ENCODE measurements at places on chromosomes 1 and 21.

GRCh38 chr1:221343607-221344006 is 398.3 kb downstream of the DUSP10 start:
- DNase-seq, result no peak

- DNase-seq, result no peak
Observed at GRCh38 chr21:40445349-40445921, 401.5 kb downstream of the DSCAM start.

GRCh38 chr1:26745191-26745590 is 42.6 kb upstream of the PIGV start:
- no peak for DNase-seq

DNA sequence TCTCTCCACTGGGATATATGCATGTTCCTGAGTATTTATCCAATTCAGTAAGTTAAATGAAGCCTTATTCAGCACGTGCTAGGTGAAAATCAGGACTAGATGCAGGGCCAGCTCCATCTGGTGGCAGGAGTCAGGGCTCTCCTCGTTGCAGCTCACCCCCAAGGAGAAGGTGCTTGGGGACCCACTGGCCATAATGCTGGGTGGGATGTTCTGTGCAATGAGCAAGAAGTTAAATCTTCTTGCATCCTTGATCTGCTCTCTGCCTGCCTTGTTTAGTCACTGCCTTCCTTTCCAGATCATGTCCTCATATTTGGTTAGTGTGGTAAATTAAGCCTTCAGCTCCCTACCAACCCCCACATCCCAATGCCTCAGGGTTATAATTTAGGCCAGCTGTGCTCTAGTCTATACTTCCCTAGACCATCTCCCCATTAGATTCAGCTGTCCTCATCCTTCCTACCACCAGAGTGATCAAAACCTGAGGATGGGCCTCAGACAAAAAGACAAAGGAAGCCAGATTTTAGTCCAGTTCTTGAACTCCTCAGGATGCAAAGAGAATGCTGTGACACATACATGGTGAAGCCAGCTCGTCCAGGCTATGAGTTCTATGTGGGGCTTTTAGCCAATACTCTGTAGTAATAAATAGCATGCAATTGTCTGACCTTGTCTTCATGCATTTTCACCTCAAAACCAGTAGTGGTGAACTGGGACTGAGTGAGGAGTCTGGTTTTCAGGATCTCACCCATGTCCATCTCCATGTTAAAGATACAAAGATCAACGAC is 55.9 kb downstream of the SEC16B start:
- no peak for DNase-seq

DNA sequence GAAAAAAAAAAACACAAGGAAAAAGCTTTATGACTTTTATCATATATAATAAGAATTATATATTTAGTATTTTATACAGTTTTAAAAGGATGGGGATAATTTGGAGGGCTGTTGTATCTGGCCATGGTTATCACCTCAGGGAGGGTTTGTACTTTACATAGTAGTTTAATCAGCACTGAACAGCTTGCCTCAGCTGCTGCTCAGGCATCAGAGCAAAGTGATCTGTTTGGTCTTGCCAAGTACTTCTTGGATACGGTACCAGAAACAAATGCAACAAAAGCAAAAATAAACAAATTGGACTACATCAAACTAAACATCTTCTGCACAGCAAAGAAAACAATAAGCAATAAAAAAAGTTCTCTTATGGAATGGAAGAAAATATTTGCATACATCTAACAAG is 2.6 kb upstream of the SPTA1 start:
- DNase-seq, result no peak

GRCh38 chr1:62962901-62963776 is 179.2 kb downstream of the ATG4C start:
- DNase-seq, result no peak

DNA sequence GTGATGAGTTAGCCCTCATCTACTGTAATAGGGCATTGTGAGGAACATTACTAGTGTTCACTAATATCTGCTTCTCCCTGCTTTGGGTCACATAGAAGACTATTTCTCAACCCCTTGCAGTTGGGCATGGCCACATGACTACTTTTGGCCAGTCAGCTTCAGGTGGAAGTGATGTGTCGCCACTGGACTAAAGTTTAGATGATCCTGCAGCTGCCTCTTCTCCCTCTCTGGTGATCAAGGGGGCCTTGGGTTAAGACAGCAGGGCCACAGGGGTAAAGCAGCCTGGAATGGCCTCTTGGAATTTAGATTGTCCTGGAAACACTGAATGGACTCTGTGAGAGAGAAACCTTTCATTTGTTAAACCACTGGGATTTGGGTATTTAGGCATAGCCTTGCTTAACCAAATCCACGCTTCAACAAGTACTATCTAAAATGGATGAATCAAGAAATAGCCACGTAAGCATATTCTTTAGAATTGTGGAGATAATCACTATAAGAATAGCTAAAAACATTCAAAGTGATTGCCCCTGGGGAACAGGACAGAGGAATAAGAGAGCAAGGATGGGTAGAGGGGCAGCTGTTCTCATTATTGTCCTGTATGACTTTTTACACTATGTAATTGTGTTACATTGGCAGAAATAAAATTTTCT is 41.2 kb downstream of the OPRD1 start:
- no peak for DNase-seq

DNA sequence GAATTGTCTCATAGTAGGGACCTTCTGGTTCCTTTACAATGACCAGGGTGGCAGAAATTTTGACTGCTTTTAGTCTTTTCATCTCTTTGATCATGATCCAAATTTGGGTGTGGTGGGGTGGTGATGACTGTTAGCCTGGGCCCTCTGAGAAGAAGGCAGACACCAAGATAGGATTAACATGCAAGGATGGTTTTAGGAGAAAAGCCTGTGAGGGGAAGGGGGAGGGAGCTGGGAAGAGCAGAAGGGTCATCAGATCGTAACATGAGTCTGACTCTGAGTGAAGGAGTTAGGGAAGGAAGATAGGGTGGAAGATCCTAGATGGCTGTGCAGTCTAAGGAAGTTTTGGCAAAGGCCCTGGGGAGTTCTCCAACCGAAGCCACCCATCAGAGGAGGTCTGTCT is 28.5 kb upstream of the CAMSAP2 start:
- DNase-seq, result no peak

DNA sequence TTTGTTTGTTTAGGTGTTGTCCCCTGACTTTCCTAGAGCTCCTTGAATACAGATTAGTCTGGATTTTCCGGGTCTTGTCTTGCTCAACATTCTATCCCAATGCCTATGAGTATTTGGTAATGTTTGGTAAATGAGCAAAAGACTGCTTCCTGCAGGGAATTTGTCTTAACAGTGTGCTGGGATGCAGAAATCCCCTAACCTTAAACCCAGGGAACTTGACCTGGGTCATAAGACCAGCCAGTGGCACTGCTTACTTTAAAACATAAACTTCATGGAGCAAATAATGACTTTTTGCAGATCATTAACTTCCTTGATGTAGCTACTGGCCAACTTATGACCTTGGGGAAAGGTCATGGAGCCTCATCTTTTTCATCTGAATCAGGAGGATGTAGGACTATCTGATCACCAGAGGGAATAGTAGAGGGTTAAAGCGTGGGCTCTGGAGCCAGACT is 27.2 kb downstream of the TCEANC2 start:
- no peak for DNase-seq

DNA sequence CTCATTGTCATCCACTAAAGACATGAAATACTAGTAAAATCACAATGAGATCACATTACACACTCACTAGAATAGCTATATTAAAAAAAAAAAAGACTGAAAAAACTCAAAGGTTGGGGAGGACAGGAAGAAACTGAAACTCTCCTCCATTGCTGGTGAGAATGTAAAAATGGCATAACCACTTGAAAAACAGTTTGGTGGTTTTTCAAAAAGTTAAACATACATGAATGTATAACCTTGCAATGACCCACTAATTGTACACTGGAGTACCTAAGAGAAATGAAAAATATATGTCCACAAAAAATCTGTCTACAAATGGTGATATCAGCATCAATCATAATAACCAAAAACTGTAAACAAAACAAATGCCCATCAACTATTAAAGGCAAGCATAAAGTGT is 44.0 kb downstream of the NRIP1 start:
- no peak for DNase-seq

GRCh38 chr1:235050911-235051360 is 77.7 kb downstream of the TOMM20 start:
- DNase-seq, result no peak

DNA sequence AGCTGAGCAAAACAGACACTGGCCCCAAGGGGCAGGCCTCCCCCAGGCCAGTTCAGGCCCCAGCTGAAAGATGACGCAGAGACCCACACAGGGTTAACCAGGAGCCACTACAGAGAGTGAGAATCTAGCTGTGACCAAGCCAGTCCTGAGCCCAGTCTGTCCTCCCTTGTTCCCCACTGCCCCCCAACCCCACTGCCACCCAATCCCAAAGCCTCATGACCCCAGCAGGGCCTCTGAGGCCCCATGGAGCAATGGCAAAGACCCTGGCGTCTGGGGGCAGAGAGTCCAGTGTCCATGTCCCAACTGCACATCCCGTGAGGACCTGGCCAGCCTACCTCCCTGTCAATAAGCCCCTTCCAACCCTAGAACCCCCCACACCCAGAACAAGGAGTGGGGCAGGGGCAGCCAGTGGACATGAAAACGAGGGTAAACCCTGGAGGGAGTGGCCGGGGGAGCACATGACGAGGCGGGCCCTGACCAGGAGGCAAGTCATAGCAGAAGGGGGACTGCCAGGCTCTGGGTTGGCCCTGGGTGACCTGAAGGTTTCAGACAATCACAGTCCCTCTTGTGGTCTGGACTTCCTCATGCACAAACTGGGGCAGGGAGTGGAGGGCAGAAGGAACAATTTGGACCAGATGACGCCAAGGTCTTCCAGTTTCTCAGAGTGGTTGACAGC is 100.5 kb downstream of the GLIS1 start:
- no peak for DNase-seq

GRCh38 chr1:183881387-183882131 is 76.6 kb downstream of the RGL1 start:
- DNase-seq, result no peak

GRCh38 chr1:11751087-11751486 is 10.9 kb upstream of the C1orf167 start:
- no peak for DNase-seq

- DNase-seq, result no peak
Observed at GRCh38 chr1:164183854-164184635, 374.9 kb upstream of the PBX1 start.

GRCh38 chr21:44379991-44380865 is 26.8 kb downstream of the TRPM2 start:
- DNase-seq, result no peak

DNA sequence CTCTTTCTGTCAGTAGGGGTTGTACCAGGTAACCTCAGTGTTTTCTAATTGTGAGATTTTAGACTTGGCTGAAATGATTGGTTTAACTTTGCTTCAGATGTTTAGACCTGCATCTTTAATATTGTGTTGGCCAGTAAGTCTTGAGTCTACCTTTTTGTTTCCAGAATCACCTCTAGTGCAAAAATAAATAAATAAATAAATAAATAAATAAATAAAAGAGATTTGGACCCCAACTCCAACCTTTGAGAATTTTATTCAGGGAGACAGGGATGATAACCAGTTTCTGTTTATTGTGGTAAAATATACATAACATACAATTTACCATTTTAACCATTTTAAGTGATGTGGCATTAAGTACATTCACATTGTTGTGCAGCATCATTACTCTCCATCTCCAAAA is 64.4 kb downstream of the RAVER2 start:
- DNase-seq, result no peak

DNA sequence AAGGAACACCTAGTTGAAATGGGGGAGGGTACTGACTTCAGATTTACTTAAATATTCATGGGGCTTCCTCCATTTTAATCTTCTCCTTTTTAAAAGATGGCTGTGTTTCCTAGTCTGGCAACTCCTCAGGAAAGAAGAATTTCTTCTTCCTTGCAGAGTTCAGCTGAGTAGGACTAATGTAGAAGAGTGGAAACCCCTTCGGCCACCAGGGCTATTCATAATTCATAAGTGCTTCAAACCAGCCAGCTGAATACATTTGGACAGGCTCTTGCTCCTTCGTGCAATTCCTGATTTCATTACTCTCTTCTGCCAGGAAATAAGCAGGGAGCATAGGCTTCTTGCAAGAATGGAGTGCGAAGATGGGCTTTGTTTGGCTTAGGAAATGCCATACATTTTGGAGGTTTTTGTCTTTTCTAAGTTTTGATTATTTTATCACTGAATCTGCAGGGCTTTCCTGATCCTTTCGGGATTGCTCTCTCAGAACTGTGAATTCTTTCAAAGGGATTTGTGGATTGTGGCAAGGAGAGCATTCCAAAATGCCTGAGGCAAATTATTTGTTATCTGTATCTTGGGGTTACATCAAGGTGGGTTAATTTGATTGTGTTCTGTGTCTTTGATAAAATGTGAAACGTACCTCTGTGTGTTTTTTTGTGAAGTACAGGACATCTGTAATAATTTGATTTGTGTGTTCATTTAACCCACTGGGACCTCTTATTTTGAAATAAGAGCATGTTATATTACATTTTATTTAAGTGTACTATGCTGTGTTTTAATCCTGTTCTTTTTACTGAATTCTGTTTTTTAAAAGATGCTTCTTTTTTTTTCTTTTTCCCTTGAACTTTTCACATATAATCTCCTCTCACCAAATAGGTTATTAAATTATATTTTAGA is 179.4 kb upstream of the SGIP1 start:
- DNase-seq, result no peak

DNA sequence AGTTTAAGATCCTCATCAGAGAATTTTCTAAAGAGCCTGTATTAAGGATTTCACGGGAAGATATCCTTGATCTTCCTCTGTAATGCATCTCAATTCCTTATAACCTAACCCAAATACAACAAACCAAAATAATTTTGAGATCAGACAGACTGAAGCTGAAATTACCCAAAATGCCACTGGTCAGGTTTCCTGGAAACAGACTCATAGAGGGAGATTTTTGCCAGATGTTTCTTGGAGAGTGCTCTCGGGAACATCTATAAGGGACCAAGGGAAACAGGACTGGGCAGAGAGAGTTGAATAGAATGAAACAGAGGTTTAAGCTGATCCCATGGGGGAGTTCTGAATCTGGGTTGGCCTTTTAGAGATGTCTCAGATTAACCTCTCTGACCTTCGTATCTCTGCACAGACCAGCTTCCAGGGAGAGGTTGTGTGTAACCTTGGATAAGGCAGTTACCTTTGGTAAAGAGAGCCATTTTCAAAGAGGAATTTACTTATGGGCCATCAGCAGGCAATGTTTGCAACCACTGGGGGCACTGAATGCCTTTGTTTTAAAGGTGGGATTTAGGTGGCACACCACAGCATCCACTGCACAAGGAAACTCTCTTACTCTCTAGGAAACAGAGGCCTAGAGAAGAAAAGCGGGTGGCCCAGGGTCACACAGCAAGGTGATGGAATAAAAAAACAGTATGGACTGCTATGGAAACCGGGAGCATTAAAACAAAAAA is 130.8 kb upstream of the SGIP1 start:
- DNase-seq, result no peak

- no peak for DNase-seq
Observed at GRCh38 chr1:55481634-55482033, 266.5 kb upstream of the USP24 start.

- DNase-seq, result no peak
Observed at GRCh38 chr1:59492500-59492899, 195.6 kb downstream of the FGGY start.

DNA sequence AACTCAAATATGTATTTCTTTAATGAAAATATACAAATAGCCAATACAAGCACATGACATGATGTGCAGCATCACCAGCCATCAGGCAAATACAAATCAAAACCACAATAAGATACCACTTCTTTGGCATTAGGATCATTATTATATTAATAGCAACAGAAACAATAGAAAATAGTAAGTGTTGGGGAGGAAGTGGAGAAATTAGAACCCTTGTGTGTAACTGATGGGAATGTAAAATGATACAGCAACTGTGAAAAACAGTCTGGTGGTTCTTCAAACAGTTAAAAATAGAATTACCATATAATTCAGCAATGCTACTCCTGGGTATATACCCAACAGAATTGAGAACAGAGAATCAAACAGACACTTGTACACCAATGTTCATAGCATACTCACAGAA is 40.8 kb upstream of the FCER1A start:
- no peak for DNase-seq

Measured in stimulated activated CD8-positive, alpha-beta memory T cell treated with anti-CD3 and anti-CD28 coated beads, Interleukin-15, amount 100 ng/mL, for 1 hour (primary cell).